Tibial nerve (tissue), 4 donors: ENCODE measurements at places on chromosomes 5 and 9. TPM values are rescaled to one million over a fixed set of nuclear protein-coding genes. Genes with fewer than 3 reads are reported as not detected.

DNA sequence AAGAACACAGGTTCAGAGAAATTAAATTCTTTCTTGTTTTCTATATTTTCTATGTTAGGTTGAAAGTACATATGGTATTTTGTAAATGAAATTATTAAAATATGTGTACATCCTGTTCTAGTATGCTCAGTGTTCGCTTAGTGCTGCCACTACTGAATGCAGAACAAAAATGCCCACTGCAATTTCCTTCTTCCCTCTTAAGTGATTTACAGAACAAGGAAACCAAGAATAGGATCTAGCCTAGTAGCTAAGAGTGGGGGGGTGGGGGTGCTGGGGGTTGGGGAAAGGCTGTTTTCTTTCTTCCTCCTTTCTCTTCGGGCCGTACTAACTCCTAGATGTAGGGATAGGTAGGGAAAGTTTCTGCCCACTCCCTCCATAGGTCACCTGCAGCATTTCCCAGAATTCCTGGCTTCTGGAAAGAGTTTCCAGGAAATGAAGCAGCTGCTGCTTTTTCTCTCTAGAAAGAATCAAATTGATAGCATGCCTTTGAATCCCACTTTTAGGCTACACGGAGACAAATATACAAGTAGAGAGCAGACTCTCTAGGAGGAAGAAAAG, 15.7 kb downstream of the SPATA9 start:
- no peak overlapping the region for H3K4me3 ChIP-seq
- H3K4me1 ChIP-seq: no peaks in the 10 kb centered on the region
- no peak overlapping the region for H3K27ac ChIP-seq
- DNase-seq: no peak
- no peaks in the 10 kb centered on the region for H3K36me3 ChIP-seq

DNA sequence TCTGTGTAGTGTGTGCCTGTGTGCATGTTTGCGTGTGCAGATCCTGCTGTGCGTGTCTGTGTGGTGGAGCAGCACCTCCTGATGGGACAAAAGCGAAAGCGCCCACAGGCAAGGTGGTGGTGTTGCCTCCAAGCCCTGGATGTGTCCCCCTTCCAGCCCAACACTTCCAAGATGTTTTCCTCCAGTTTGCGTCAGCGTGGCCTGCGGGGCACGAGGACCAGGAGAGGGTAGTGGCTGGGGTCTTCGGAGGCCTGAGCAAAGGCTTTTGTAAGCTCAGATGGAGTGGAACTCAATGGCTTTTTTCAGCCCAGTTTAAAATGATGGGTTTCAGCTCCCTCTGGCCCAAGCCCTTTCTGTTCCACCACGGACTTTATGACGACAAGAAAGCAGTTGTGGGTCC, 209.5 kb downstream of the IRX2 start:
- H3K36me3 ChIP-seq: no peaks in the 10 kb centered on the region
- no peak overlapping the region for H3K4me3 ChIP-seq
- no peaks in the 10 kb centered on the region for H3K4me1 ChIP-seq
- no peak for DNase-seq
- no peaks in the 10 kb centered on the region for H3K27me3 ChIP-seq
- no peak overlapping the region for H3K27ac ChIP-seq

- H3K27ac ChIP-seq: no peak overlapping the region
- H3K36me3 ChIP-seq: peaks cover 20% of the 10 kb centered on the region
- H3K4me3 ChIP-seq: no peak overlapping the region
Measured at GRCh38 chr5:6675784-6676491, 37.3 kb upstream of the TENT4A start.

DNA sequence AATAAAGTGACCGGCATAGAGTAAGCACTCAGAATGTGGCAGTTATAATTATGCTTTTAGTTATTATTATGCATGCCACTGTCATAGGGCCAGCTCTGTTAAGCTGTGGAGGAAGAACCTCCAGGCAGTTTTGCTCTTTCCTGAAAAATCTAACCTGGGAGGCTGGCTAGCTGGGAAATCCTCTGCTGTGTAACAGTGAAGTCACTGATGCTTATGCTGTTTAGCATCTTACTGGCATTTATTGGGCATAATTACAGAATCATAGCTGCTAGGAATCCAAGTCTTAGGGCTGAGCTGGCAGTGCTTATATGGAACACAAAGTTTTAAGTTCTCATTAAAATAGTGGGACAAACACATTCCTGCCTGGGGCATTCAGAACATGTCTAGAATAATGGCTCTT, 5.5 kb upstream of the GSN start:
- no peak for DNase-seq
- H3K27ac ChIP-seq: no peak overlapping the region
- no peak overlapping the region for H3K4me3 ChIP-seq
- H3K36me3 ChIP-seq: no peaks in the 10 kb centered on the region

Gene NR5A1
- not detected for total RNA-seq

Gene GADD45G
- 5.7 TPM for total RNA-seq

Gene CEP72
- 6.3 TPM for total RNA-seq
